ENCODE measurements at places on chromosomes 5 and 9. TPM values are rescaled to one million over a fixed set of nuclear protein-coding genes. Genes with fewer than 3 reads are reported as not detected.
A peak's percentile ranks its signal among the peaks of the same experiment; 100 is the strongest.

The ENTPD2 gene
- total RNA-seq: not detected

The AJM1 gene
- 0.18 TPM for total RNA-seq

The F12 gene
- 9.6 TPM for total RNA-seq

The SKP1 gene
- 386 TPM for total RNA-seq

The ZNF618 gene
- 5.0 TPM for total RNA-seq

The CREBRF gene
- total RNA-seq: 3.4 TPM

The PTGER4 gene
- 4.5 TPM for total RNA-seq

The SPATA31C1 gene
- not detected for total RNA-seq

The PCSK5 gene
- total RNA-seq: 1.4 TPM

The SPINK6 gene
- not detected for total RNA-seq

The SLC46A2 gene
- not detected for total RNA-seq

The SPATA31E1 gene
- not detected for total RNA-seq

The NSUN2 gene
- total RNA-seq: 52.6 TPM

DNA sequence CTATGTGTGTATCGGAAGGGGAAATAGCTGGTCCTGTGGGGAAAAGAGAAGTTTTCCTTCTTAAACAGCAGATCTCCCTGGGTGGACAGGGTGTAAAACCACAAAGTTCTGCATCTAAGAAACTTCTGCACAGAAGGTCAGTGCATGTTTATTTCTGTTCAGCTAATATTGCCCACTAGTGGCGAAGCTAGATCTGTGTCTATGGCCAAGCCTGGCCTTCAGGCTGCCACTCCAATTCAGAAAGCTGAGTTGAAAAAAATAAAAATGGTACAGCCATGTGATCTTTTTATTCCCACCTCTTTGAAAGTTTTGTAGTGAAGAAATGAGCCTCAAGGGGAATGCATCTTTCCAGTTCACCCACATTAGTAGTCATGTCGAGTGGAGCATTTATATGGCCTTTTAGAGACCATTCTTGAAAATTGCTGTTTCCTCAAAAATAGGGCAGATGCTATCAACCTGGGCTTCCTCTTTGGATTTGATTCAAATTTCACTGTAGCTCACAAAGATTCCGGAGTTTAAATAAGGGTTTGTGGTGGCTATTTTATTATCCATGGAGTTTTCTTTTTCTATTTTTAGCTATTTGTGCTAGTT lies 488.0 kb downstream of the PRELID2 start:
- DNase-seq: no peak

- no peak for DNase-seq
These were observed 17.9 kb downstream of the NIPAL4 start for GRCh38 chr5:157477814-157478494.

DNA sequence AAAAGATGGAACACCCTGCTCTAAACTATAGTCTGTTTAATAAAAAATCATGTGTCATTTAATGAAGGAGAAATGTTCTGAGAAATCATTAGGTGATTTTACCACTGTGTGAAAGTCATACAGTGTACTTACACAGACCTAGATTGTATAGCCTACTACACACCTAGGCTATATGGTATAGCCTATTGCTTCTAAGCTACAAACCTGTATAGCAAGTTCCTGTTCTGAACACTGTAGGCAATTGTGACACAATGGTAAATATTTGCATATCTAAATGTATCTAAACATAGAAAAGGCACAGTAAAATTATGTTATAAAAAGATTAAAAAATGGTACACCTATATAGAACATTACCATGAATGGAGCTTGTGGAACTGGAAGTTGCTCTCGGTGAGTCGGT lies 40.6 kb downstream of the EFNA5 start:
- no peak for DNase-seq

- DNase-seq: no peak
These were observed 24.0 kb downstream of the RANBP17 start for GRCh38 chr5:170885809-170886208.

DNA sequence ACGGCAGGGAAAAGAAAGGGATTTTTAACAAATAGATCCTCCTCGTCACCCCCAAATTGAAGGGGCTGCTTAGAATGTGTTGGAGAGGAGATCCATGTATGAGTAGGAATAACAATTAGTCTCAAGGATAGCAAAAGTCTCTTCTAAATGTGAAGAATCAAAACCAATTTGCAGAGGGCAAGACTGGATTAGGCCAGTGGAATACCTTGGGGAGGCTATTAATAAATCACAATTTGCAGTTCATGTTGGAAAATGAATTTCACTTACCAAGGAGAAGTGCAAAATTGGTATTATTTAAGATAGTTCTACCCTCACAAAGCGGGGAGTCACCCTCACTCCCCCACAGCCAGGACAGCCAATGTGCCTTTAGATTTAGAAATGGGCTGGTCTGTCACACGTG lies 299.8 kb upstream of the SLC30A5 start:
- no peak for DNase-seq

GRCh38 chr9:136820971-136821825 lies 13.4 kb downstream of the RABL6 start:
- DNase-seq: no peak

DNA sequence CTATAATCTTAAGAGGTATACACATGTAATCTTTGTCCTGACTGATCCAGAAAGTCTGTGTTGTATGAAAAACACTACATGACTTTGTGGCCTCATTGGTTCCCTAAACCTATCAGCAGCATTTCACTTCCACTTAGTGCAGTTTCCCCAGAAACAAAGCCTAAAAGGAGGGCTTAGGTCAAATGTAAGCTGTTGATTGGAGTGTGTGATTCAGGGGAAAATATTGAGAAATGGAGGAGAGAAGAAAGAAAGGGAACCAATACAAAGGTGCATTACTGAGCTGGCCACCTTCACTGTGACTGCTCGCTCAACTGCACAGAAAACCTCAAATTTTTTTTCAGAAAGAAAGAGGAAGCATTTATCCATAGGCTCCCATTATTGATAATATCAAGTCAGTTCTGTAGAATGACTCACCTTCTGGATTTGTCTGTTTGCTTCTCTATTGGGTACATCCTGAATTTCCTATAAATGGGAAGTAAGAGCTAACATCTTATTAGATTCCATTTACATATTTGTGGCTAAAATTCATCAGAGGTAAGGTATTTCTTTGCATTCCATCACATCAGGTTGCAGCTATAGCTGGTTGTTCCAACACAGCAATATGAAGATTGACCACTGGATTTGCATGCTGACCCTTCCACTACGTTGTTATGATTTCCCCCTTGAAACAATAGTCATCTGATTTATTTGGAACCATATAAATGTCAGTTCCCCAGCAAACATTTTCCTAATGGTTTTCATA lies 10.3 kb upstream of the FST start:
- DNase-seq: no peak

GRCh38 chr9:121207371-121207940 lies 5.8 kb upstream of the RAB14 start:
- no peak for DNase-seq

DNA sequence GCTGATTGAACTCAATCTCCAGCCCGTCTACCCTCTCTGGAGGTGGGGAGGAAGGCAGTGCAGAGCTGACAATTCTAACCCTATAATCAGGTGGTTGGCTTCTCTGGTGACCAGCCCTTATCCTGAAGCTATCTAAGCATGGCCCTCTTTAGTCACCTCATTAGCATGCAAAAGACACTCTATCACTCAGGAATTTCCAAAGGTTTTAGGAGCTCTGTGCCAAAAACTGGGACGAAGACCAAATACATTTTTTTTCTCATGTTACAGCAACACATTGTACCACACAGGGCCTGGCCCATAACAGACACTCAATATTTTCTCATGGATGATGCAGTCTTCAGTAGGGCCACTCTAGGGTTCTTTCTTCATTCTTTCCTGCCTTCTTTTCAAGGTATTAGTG lies 118.8 kb upstream of the VLDLR start:
- DNase-seq: peak; percentile 74

DNA sequence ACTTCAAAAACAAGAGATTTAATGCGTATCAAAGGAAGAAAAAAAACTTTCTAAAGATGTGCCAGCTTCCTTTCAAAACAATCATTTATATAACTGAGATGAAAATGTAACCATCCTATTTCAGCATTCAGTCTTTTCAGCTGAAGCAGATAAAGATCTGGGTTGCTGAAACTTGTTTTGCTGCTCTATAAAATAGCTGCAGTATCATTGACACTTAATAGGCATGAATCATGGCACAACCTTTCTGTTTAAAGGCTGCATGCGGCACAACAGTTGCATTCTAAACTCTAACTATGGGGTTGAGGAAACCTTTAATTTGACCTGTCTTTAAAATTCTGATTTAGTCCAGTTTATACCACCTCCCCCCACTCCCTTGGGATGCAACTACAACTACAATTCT lies 196.7 kb downstream of the MPDZ start:
- no peak for DNase-seq

- DNase-seq: no peak
These were observed 15.0 kb downstream of the NINJ1 start for GRCh38 chr9:93118863-93119702.

DNA sequence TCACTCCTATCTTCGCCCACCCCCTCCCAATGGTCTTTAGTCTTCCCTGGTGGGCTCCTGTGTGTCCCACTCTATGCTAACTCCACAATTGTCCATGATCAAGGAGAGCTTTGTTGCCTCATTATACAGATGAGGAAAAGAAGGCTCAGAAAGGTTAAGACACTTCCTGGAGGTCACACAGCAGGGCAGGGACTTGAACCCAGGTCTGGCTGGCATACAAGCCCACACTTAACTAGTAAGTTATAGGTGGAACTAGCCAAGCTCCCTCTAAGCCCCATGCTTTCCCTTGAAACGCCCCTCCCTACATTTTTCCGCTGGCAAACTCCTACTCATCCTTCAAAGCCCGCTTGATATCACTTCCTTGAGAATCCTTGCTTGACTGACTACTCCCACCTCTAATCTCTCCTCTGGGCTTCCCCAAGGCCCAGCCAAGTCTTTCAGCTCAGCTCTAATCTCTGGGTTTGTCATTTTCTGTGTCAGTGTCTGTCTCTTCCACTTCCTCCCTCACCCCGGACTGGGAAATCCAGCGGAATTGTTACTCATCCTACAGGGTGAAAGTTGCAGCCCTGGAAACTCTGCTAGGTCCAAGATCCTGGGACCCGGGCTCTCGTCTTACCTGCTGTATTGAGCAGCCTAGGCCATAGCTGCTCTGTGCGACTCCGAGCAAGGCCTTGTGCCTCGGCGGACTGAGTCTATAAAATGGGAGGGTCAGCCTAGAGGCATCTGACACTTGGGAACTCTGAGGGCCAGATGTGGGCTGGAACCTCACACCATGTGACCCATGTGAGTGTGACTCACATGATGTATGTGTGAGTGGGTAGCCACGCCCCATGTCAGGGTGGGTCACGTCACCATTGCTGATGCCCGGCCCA lies 144.5 kb downstream of the GAPVD1 start:
- peak; percentile 96 for DNase-seq

GRCh38 chr5:180628827-180629750 lies 20.3 kb downstream of the FLT4 start:
- no peak for DNase-seq

- peak; percentile 68 for DNase-seq
These were observed 176.4 kb upstream of the ANKRD55 start for GRCh38 chr5:56409331-56410190.

GRCh38 chr5:21121213-21121612 lies 1133.2 kb upstream of the CDH18 start:
- no peak for DNase-seq

GRCh38 chr9:94101162-94101853 lies 17.0 kb downstream of the PTPDC1 start:
- DNase-seq: no peak

GRCh38 chr5:10866913-10867312 lies 105.9 kb upstream of the DAP start:
- DNase-seq: no peak

DNA sequence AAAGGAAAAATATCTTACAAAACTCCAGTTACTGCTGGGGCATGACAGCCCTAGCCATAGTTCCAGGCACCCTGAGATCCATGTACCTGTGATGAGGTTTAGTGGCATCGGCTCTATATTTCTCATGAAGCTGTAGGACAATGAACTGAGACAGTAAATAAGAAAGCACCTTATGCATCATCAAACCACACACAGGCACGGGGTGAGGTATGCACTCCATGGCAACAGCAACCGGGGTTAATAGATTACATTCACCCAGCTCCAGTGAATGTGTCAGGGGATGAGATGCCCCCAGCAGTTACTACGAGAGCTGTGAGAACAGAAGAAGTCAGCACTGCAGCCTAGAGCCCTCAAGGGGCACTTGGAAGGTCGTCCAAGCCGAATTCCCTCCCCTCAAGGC lies 162.0 kb upstream of the S1PR3 start:
- DNase-seq: peak; percentile 48

DNA sequence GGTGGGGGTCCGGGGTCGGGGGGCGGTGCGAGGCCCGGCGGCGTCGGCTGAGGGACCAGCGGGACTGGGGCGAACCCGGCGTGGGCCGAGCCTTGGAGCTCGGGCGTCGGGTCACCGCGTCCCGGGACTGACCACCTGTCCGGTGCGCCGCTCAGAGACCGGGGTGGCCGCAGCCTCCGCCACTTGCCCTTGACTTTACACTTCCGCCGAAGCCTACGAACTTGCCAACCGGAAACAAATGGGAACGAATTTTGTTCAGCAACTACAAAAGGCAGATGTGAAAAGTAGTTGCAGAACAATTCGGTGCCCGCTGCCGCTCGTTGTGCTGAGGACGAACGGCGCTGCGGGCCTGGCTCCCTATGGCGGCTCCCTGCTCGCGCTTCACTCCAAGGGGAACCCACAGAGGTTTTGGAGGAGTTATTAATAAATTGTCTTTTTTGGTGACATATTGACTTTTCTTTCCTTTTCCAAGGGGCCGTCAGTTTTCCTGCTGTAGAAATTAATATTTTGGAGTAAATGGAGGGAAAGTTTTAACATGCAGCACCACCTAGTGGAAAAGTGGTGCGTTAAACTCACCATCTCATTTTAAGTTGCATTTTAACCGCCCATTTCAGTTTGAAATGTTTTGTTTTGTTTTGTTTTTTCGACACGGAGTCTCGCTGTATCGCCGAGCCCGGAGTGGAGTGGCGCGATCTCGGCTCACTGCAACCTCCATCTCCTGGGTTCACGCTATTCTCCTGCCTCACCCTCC lies 490 bp downstream of the PCBD2 start:
- DNase-seq: peak; percentile 73

DNA sequence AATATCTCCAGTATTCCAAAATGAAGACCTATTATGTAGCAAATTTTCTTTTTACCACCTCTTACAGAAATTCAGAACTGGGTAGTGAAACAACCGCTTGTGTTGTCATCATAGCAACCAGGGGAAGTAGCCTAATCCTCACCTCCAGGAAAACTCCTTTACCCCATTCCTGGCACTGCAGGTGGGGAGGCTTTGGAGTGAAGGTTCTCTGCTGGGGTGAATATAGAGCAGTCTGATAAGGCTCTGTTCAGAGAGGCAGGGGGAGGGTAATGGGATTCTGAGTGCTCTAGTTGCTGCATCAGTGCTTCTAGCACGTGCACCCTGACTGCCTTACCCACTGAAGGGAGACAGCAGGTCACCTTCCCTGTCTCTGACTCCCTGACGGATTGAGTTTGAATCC lies 116.2 kb downstream of the MAN2A1 start:
- DNase-seq: no peak

DNA sequence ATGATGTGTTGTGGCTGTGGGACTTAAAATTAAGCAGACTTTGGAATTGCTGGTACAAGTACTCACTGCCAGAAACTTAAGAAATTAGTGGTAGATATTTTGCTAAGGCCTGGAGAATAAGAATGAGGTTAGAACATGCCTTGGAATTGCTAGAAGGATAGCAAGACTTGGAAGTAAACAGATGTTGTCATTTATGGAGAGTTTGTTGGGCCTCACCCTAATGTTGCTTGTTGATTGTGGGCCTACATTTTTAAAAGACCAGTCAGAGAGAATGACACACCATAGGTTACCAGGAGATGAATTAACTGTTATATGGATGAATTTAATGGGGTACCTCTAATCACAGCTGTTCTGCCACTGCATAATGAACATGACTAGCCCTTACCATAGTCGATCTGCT lies 120.1 kb upstream of the GAS1 start:
- no peak for DNase-seq

- peak; percentile 68 for DNase-seq
These were observed 213.7 kb downstream of the DRD1 start for GRCh38 chr5:175230299-175230698.

All from Daoy (cell line).